ENCODE measurements at places on chromosomes 2 and 18.

DNA sequence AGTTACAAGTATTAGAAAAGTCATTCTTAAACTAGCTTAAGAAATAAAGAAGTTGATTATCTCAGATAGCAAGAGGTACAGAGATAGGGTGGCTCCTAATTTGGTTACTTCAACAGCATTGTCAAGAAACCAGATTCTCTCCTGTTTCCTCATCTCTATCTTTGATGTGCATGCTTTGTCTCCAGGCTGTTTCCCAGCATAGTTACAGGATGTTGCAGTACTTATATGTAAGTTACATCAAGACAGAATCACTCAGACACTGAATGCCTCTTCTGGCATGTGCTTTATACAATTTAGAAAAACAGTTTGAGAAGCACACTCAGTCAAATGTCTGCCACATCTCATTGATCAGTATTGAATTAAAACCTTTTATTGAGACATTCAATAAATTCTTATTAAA lies 189.5 kb upstream of the UBE2E3 start:
- DNase-seq = no peak

DNA sequence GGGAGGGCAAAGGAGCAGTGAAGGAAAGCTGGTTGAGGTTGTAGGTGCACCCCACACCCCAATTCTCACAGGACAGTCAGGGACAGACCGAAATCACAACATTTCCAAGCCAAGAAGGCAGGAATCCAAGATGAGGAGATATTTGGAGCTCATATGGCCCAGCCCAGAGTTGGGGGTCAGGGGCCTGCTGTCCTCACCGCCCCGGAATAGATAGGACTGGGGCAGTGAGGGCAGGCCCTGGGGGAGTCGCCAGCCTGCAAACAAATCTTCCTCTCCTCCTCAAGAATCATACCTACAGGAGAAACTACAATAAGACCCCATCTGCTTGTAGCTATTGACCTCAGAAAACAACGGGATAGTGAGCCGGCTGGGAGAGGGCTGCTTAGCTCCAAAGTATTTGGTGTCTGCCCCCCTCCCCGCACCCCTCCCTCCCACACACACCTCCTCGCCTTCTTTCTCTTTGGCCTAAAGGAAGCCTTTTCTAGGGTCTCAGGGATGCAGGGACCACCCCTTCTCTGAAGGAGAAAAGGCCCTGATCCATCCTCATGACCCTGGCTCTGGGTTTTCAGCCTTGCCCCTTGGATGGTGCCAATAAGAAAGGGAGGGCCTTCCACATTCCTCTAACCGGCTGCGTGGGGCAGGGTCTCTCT lies 3.8 kb downstream of the EN1 start:
- no peak for DNase-seq

DNA sequence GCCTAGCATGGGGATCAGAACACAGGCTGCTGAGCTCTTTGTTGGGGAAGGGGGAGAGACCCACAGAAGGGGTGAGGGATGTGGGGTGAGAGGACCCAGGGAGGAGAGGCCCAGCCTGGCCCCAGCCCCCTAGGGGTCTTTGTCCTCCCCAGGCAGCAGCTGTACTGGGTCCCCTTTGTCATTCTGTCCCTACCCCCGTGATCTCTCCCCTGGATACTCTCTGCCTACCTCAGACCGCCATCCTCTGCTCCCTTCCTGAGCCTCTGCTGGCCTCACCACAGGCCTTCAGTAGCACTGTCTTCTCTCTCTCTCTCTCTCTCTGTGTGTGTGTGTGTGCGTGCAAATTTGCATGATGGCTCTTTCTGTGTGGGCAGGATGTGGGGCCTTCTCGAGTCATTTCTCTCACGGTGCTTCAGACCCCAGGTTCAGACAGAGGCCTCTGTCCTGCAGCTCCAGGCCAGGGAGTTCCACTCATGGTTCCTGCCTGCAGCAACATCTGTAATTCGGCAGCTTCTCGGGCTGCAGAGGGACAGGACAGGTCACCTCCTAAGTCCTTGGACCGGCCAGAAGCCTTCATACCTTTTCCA lies 1.4 kb downstream of the PSD4 start:
- DNase-seq = no peak

DNA sequence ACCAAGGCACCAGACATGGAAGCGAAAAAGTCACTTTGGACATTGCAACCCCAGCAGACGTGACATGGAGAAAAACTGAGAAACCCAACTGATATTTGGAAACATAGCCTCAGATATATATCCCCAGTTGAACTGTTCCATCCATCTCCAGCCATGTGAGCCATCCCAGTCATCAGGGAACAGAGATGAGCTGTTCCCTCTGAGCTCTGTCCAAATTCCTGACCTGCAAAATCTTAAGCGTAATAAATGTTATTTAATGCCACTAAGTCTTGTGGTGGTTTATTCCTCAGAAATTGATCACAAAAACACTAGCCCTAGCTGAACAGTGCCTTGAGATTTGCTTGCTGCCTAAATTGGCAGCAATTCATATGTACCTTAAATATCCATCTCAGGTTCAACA lies 182.8 kb downstream of the NRP2 start:
- no peak for DNase-seq

DNA sequence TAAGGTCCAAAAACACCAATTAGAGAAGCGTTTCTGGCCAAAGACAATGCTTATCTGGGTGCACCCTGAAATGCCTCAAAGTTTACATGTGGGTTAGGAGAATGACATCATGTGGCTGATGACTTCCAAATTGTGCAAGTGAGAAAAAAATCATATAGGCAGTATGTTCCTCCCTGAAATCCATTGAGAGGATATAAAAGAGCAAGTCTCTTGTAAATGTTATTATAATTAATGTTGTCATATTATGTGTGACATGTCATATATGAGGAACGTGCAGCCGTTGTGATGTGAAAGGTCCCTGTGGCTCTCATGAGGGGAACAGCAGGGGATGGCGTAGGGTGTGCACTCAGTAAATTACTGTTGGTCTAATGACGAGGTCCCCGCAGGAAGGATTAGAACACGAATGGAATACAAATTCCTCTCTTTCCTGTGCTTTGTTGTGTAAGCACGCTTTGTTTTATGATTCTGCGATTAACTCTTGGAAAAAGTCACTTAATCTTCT lies 290.8 kb downstream of the PRKCE start:
- DNase-seq = no peak

Measured in NCI-H345 (cell line).